ENCODE measurements at places on chromosomes 2 and 18.

GRCh38 chr2:240795454-240795853, 24.6 kb downstream of the KIF1A start:
- DNase-seq = no peak

GRCh38 chr2:45611020-45611859, at the start of gene SRBD1:
Gene SRBD1 (minus strand): TSS chr2:45611267. CDS start chr2:45605441, 5,826 bp downstream.
- peak; percentile 86 for DNase-seq

GRCh38 chr18:34710458-34710914, 388 bp downstream of the DTNA start:
- DNase-seq = no peak

GRCh38 chr18:47184419-47185050, 8.4 kb upstream of the IER3IP1 start:
- DNase-seq = no peak

- no peak for DNase-seq
Observed at GRCh38 chr18:68940754-68941153, 142.9 kb downstream of the CCDC102B start.

DNA sequence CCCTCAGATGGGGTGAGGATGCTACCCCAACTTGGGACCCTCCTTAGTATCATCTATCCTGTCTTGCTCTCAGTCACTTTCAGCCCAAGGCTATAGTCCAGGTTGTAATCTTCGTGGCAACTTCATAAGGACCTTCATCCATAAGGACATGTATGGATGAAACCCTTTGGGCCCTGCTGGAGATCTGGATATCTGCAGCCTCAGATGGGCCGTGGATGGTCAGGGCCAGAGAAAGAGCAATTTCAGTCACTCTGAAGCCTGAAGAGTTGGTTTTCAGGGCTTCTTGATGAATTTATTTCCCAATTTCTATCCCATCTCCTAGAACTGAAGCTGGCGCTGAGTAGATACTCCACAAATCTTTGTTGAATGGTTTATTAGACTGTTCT, 28.7 kb downstream of the RHOB start:
- DNase-seq = no peak

DNA sequence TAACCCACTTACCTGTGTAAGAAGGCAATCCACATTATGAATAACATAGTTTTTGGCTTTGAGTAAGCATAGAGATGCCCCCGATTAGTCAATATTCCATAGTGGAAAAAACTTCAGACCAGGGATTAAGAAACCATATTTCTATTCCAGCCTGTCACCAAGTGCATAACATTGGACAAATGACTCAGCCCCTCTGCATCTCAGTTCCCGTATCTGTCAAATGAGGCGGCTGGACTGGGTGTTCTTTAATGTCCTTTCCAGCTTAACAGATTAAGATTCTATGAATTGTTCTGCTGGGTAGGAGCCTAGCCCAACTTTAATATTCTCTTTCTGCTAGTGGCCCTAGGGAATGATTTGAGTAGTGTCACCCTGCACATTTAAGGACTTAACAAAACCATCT, 11.8 kb upstream of the FTCDNL1 start:
- DNase-seq = no peak

- DNase-seq = no peak
Observed at GRCh38 chr18:13564579-13564978, 161.8 kb downstream of the FAM210A start.

DNA sequence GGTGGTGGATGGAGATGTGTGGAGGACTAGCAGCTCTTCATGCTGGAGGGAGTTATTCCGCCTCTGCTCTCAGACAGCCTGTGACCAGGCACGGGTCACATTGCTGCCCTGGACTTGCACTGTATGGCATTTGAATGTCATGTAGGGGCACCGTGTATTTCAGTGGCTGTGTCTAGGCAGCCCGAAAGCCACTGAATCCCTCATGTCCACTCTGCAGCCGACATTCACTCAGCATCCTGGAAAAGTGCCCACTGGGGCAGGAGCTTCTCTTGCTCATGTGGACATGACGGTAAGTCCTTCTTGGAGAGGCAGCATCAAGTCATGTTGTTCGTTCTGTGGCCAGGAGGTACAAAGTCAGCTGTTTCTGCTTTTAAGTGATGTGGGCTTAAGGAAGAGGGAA, 127.9 kb downstream of the SH3RF3 start:
- no peak for DNase-seq

DNA sequence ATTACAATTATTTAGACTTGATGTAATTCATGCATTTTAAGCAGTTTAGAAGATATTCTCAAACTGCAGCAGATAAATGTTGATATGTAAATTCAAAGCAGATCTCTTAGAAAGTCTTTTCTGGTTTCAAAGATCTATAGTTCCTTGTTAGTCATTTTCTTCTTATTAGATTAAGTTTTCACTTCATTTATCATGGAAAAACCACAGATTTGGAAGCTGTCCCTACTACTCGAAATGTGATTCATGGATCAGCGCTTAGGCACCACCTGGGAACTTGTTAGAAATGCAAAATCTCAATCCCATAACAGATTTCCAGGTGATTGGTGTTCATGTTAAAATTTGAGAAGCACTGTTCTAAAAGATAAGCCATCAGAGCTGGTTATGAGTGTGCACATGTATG, 92.8 kb upstream of the CDH2 start:
- no peak for DNase-seq

- no peak for DNase-seq
Observed at GRCh38 chr18:32276906-32277305, 87.1 kb downstream of the MEP1B start.

GRCh38 chr2:120739438-120740090, 3.9 kb downstream of the GLI2 start:
- no peak for DNase-seq

DNA sequence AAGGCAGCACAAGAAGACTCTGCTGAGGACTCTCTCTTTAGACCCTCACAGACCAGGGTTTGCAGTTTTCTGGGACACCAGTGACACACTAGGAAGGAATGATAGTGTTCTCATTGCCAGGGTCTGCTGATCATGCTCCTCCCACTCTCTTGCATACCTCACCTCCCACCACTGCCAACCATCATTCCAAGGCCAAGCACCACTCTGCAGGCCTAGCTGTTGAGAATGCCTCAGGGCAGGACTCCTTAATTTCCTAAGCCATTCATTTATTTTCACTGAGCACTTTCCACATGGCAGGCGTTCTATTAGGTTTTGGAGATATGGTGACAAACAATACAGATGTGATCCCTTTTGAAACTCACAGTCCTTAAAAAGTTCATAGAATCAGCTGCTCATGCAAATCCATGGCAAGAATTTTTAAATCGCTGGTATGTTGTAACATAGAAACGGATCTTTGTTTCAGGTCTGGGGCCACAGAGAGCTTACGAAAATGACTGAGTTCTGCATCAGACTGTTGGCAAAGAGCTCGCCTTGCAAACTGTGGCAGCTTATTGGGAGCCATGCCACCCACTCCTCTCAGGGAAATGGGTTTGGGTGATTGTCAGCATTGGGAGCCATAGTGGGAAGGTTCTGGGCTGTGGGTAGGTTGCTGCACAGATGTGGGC, 78.5 kb downstream of the XDH start:
- no peak for DNase-seq

DNA sequence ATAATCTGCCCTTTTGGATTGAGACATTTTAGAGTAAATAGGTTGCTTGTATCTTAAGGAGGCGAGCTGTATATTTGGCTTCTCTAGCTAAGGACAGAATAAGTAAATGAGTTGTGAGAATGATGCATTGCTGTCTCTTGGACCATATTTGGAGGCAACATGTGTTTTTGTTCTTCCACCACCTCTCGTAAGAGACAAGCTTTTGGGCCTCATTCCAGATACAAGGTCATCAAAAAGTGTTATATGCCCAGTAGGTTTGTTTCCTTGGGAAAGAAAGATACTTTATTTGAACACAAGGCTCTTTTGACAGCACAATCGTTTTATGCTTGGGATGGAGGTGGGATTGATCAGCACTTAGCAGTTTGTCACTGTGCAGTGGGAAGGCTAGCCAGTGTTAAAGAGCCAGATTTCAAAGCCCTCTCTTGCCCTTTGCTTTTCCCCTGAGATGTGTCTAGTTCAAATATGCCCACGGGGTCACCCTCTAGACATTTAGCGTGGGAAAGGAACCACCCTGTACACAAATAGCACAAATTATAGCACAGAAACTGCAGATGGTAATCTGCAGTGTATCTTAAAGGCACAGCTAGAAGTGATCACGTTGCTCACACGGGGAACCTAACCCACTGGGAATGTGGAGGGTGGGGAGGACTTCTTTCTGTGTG, 131.3 kb downstream of the MAP4K4 start:
- no peak for DNase-seq

DNA sequence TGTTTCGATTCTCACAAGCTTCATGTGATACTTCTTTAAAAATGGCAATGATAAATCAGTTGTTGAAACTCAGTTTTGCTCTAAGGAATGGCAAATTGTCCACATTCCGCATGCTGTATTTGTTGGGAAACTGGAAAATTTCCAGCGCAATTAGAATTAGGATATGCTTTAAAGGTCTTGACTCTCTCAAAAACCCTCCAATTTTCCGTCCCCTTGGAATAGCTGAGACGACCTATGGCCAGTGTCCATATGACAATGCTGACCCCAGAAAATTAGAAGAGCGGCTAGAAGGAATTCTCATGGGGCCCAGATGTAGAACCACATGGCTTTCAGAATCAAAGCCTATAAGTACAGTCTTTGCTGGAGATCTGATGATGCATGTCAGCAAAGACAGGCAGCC, 170.8 kb downstream of the TMEM18 start:
- no peak for DNase-seq

- no peak for DNase-seq
Observed at GRCh38 chr18:79570266-79571201, 109.1 kb upstream of the CTDP1 start.

DNA sequence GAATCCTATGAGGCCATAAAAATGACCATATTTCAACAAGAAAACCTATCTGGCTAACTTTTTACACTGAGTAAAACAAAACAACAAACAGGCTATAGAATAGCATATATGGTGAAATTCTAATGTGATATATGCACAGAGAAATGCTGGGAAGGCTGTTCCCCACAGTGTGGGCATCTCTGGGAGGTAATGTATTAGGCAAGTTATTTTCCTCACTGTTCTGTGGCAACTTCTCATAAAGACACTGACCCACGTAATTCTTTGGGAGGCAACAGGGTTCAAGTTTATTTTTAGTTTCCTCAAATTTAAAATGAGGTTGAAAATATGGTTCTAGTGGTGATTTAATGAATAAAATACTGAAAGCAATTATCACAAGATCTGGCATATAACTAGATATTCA, 46.7 kb downstream of the RNU4ATAC start:
- no peak for DNase-seq

DNA sequence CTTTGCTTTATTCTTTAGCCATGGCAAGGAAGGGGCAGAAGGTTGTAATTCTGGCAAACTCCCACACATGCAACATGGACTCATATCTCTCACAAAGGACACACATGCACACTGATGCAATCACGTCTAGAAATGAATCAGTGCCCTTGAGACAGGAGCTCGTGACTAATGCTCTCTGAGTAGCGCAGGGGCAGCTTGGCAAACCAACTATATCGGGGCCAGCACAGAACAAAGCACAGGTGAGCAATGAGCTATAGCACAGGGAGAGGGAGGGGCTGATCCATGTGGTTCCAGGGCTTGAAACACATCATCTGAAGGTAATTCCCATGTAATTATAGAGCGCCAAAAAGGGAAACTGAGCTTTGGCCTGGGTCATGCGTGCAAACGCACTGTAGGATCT, 165.2 kb upstream of the KLF7 start:
- DNase-seq = peak; percentile 52

- DNase-seq = no peak
Observed at GRCh38 chr2:104861351-104862057, 7.6 kb downstream of the POU3F3 start.

DNA sequence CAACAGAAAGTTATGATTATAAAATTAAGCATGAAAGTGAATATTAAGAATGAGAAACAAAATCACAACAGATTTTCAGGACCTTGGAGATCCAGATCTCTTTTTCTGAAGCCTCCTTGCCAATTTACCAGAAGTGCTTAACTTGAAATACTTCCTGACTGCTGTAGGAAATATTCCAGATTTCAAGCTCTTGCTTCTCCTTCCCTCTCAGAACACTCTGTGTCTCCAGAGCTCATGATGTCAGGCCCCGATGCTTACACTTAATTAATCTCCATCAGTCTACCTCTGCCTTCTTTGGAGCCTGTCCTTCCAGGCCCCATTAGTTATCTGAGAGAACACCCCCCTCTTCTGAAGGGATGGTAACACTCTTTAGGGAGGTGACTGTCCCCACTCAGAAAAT, 20.7 kb upstream of the NT5C1B start:
- DNase-seq = no peak

DNA sequence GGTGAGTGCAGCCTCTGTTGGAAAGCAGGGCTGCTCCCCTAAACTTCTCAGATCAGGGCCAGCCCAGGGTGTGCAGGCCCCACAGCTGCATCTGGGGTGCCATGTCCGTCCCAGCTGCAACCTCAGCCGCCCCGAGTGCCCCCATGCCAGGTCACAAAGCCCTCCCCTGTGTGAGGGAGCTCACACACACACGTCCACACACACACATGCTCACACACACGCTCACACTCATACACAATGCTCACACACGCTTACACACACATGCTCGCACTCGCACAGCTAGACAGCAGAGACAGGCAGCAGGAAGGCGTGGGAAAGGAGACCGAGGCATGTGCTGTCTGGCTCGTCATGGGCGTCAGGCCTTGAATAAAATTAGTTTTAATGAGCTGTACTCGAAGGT, 55.4 kb downstream of the ADI1 start:
- DNase-seq = no peak

- DNase-seq = no peak
Observed at GRCh38 chr2:238305965-238306671, 14.2 kb upstream of the TRAF3IP1 start.

DNA sequence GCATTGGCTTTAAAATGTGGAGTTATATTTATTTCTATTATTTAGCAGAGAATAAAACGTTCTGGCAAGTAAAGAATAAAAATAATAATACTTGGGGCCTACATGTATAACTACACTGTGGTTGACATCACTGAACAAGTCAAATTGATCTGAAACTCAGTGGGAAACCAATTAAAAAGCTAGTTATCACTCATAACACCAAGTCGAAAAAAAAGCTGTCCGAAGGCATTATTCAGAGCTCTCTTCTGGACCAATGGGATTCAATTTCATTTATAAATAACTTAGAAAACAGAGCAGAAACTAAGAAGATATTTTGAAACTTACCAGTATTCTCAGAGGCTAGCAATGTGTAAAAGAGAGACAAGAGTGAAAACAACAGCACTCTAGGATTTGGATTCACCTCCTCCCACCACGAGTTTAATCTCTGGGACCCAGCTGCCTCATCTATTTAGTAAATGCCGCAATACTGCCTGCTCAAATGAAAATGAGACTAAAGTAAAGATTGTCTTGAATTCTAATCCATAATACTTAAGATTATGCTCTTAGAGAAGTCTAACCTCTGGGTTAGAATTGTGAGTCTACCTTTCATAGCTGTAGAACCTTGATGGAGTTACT, 128.4 kb downstream of the NBAS start:
- DNase-seq = no peak

GRCh38 chr2:102737431-102737830, 24.4 kb upstream of the TMEM182 start:
- no peak for DNase-seq

Measured in stimulated activated CD4-positive, alpha-beta T cell treated with anti-CD3 and anti-CD28 coated beads, TNF-alpha, amount 100 ng/mL, for 24 hours (primary cell).